ENCODE measurements at places on chromosomes 12 and 14.
A peak's percentile ranks its signal among the peaks of the same experiment; 100 is the strongest.

DNA sequence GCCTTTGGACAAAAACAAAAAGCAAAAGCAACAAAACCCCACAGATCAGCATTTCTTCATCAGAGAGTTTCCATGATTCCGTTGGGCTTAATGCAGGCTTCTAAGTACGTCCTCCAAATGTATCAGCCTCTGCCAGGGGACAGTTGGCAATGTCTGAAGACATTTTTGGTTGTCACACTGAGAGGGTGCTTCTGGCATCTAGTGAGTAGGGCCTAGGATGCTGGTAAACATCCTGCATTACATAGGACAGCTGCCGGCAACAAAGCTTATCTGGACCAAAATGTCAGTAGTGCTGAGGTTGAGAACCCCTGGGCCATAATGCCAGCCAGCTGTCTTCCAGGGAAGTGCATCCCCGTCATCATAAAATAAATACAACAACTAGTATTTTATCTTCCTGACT, 9.4 kb upstream of the LRRC10 start:
- DNase-seq, result no peak

- DNase-seq, result no peak
Measured at GRCh38 chr12:48164451-48164850, 7.1 kb upstream of the ASB8 start.

DNA sequence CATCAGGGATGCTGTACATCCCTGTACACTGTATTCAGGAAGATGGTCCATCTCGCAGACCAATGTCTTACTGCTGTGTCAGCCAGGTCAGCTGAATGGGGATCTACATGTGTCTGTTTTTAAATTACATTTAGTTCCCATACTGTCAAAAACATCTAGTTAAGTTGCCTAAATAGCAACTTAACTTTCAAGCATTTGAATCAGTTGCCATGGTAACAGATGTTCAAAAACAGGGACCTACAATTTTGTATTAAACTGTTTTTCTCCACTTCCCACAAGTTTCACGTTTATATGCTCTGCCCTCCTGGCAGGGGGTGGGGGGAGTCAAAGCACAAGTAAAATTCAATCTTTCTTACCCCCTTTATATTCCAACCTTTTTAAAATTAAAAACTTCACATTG, 38.3 kb downstream of the C12orf42 start:
- DNase-seq, result no peak

GRCh38 chr12:45726603-45727300, 2.8 kb upstream of the ARID2 start:
- peak; percentile 13 for DNase-seq

Data from ascending aorta (tissue), 2 donors.